ENCODE measurements at places on chromosomes 4 and X. TPM values are rescaled to one million over a fixed set of nuclear protein-coding genes. Genes with fewer than 3 reads are reported as not detected.

ARAP2 gene
- 0.73 TPM for polyA plus RNA-seq

IL15 gene
- polyA plus RNA-seq: 6.4 TPM

TLR6 gene
- 0.91 TPM for polyA plus RNA-seq

PPEF1 gene
- 0.85 TPM for polyA plus RNA-seq

DNA sequence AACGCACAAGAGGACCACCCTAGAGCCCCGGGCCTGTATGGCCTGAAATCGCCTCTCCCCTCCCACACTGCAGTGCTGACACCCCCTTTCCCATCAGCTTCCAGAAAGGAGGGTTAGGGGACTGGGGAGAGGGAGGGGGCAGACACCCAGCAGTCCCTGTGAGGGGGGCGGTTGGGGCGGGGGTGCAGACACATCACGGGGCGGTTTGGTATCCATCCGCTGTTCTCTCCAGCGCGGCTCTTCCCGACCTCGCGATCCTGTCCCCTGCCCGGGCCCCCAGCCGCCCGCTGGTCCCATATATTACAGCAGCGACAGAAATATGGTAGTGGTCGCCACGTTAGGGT lies 404 bp upstream of the GPRASP2 start:
- DNase-seq: no peak

DNA sequence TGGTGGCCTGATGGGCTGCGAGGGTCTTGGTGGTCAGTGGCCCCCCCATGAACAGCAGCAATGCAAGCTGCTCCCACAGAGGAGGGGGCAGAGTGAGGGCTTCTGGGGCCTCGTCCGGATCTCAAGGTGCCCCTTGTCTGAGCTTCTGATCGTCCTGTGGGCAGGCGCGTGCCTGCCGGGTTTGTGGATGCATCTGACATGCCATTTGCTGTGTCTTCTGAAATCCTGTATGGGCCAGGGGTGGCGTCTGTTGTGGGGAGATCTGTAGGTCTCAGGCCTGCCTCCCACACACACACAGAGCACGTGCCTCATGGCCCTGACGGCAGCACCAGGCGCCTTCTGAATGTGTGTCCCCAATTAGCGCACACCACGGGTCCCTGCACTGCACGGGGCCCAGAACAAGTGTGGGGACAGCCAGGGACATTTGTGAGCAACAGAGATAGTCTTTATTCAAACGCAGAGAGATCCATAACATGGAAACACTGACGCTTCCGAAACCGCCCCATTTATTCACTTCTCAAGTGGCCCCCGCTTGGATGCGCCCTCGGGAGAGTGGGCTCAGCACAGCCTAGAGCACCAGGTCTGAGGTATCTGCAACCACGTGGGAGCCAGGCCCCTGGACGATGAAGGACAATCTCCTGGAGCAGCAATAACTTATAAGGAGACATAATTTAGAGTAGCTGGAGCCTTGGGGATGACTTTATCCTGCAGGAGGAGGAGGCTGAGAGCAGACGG lies 5.7 kb downstream of the SPON2 start:
- DNase-seq: no peak

DNA sequence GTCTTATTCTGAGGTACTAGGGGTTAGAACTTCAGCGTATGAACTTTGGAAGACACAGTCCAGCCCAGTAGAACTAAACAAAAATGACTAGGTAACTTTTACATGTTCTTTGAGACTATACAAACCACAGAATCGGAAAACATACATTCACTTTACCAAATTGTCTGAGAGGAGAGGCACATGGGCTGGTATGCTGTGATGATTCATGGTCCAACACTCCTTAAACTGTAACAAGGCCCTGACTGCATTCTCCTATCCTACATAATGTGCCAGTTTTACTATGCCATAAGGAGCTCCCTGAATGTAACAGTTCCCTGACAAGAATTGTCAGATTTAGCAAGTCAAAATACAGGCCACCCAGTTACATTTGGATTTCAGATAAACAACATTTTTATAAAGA lies 640.0 kb downstream of the RAB28 start:
- DNase-seq: no peak

- DNase-seq: peak; percentile 15
These were observed 38.4 kb downstream of the SAGE1 start for GRCh38 chrX:135931644-135932487.

DNA sequence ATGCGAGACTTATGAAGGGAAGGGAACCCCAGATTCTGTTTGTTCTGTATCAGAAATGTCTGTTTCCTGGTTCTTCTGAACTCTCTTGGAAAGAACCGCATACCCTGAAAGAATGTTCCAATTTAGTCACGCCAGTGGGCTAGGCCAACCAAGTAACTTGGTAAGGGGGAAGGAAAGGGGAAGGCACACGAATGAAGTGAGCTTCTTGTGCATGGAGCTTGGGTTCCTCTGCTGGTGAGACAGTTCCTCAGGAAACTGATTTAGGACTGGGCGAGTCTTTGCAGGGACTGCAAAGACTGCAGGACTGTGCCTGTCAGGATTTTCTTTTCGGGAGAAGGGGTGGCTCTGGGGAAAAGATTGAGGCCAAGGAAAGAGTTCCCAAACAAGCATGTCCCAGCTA lies 35.6 kb downstream of the FRMPD3 start:
- DNase-seq: peak; percentile 2

DNA sequence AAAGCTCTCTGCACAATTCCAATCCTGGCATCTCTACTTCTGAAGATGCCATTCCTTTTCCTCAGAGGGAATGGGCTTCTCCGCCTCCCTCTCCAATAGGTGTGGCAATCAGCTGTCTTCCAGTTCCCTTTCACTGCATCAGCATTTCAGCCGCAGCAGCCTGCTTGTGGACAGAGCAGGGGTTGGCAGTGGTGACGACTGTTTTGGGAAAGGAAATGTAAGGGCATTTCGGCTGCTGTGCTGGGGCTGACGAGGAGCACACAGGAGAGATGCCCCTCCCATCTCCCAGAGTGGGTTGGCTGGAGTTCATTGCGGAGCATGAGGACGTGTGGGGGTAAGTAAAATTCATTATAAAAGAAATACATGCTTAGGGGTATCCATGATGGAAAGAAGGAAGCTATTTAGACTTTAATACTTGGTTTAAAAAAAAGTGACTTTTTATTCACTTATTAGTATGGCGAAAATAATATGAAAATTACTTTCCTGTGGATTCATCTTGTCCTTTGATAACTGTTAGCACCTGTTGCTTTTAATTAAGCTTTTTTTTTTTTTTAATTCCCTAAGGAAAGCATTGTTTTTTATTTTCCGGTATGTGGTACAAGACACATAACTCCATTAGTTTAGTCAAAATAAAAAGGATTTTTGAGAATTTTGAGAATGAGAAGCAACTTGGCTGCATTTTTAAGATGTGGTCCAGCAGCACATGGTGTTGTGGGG lies at the start of gene LIMCH1:
LIMCH1 (plus strand) TSS at position 141 of the 717 bp plus-strand sequence. CDS start 67,839 bp downstream, outside the sequence.
- DNase-seq: peak; percentile 66

Measured in muscle of back (tissue), 13 donors.